GM12878 (cell line): ENCODE measurements at places on chromosomes 3 and 15.

- no peak for DNase-seq
These were observed 44.4 kb downstream of the FLNB start for GRCh38 chr3:58052373-58053273.

DNA sequence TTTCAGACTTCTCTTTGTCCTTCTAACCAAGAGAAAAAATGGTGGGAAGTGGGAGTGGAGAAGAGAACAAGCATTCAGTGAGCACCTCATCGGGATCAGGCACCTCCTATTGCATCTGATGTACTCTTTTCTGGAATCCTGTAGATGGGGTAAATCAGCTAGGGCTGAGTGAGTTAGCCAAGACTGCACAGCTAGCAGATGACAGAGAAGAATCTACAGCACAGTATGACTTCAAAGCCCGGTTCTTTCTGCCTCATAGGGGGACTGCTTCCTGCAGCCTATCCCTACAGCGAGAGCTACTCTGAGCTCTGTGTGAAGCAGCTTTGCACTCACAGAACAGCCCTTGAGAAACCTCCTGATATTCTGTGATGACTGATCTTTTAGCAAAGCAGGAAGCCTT, 275.2 kb upstream of the MEIS2 start:
- DNase-seq: no peak

DNA sequence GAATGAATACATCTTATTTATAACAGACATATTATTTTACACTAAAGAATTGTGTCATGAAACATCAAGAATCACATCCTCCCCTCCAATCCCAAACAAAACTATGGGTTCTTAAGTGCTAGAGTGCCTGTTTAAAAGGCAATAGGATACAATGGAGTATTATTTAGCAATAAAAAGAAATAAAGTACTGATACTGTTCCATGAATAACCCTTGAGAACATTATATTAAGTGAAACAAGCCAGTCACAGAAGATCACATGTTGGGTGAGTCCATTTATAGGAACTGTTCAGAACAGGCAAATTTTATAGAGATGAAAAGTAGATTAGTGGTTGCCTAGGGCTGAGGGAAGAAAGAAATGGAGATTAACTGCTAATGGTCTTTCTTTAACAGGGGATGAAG, 86.5 kb downstream of the ANKRD28 start:
- no peak for DNase-seq

DNA sequence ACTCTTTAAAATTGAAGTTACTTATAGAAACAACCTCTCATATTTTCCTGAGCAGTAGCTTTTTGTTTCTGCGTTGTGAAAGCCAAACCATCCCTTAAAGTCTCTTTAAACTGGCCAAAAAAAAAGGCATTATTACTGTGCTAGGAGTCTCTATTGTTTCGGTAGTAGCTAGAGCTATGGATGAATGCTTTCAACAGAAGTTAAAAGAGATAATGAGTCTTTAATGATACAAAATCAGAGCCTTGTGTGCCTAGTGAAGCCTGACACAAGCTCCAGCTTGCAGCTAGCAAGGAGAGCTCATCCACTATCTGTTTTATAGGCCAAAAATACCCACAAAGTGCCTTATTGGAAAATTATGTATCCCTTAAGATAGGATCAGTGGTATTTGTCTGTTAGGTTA, 360.4 kb upstream of the CDIN1 start:
- DNase-seq: no peak

DNA sequence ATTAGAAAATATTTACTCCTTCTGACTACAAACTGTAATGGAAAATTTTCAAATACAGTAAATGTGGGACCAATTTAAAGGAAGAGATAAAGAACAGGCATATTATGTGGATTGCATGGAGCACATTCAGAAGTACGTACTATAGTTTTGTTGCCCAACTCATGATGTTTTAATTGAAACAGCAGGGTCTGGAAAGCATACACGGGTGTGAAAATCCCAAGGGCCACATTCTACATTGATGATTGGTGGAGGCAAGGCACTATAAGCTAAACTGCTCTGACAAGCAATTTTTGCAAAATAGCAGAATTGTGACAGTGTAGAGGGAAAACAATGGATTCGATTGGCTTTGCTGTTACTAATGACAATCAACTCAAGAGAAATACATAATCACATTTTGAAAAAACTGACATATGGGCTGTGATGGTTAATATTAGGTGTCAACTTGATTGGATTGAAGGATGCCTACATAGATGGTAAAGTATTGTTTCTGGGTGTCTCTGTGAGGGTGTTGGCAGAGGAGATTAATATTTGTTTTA, 458.6 kb downstream of the PYDC2 start:
- no peak for DNase-seq
